ENCODE measurements at places on chromosomes 4 and X.
A peak's percentile ranks its signal among the peaks of the same experiment; 100 is the strongest.

DNA sequence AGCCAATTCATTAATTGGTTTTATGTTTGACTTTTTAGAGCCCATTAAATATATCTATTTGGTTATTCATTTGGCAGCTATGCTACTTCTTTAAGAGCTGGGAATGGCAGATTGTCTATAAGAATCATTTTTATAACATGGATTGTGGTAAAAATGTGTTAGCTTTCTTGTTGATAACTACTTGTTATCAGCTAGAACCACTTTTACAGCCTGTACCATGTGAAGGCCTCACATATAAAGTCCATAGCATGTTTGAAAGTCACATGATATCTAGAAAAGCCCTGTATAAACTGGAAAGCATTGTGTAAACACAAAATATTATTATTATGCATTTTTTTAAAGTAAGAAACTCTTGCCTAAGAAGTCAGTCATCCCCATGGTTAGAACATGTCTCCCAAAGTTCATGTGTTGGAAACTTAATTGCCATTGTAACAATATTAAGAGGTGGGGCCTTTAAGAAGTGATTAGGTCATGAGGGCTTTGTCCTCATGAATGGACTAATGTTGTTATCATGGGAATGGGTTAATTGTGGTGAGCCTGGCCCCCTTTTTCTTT is 110.9 kb upstream of the BMP2K start:
- DNase-seq = no peak

DNA sequence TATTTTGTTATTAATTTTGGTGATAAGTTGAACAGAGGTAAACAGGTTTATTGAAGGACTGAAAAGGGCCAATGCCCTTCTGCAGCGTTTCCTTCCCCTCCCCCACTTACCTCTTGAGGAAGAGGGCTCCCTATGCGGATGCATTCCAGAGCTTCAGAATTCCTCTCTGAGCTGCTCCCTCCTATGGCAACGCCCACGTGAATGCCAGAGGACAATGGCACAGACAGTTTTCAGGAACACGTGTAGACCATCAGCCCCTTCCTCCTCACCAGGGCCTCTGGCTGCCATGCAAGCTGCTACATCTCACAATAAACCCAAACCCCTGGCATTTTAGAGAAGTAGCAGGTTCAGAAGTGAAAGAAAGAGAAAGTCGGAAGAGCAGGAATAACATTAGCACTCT is 127.9 kb downstream of the CHRDL1 start:
- no peak for DNase-seq

DNA sequence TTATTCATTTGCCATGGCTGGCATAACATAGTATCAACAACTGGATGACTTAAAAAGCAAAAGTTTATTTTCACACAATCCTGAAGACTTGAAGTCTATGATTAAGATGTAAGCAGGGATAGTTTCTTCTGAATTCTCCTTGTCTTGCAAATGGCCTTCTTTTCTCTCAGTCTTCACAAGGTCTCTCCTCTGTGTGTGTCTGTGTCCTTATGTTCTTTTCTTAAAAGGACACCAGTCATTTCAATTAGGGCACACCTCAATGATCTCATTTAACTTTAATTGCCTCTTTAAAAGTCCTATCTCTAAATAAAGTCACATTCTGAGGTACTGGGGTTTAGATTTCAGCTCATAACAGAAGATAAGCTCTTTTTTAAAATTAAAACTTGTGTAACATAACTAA is 399.7 kb downstream of the PABPC4L start:
- peak; percentile 2 for DNase-seq

DNA sequence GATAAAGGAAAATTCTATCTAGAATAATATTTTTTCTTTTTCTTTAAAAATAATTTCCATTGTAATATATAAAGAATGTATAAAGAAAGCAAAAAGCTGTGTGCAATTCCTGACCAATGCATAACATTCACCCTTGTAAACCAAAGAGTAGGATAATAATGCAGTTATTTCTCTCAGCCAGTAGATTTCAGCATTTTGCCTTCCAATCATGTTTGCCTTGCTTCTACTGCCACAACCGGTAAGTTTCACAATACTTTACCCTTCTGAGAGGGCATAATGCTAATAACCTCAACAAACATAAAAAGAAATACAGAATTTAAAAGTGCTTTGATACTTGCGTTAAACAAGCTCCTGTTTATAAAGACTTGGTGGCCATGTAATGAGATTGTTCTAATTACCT is 59.9 kb downstream of the CHIC2 start:
- DNase-seq = no peak

GRCh38 chr4:48954314-48954713 is 31.8 kb upstream of the CWH43 start:
- DNase-seq = no peak

DNA sequence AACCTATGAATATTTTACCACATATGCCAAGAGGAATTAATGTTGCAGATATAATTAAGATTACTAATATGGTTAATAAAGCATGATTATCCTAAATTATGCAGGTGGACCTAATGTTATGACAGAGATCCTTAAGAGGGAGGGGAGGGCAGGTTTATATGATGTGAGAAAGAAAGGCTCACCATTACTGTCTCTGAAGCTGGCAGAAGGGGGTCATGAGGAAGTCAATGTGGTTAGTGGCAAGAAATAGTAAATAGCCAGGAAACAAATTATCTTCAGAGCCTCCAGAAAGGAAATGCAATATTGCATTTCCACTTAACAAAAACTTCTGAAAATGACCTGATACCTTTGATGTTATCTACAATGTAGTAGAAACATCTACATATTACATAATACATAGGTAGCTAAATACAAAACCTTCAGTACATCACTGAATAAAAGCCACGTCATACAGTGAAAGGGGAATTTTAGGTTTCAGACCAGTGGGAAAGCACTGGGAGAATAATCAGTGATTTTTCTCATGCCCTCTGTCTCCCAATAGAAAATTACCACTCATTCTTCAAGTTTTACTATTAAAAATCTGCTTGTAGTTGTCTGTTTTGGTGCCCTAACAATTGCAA is 609.2 kb downstream of the SPOCK3 start:
- DNase-seq = no peak

- DNase-seq = no peak
Observed at GRCh38 chr4:184833046-184833838, 7.5 kb upstream of the ACSL1 start.

DNA sequence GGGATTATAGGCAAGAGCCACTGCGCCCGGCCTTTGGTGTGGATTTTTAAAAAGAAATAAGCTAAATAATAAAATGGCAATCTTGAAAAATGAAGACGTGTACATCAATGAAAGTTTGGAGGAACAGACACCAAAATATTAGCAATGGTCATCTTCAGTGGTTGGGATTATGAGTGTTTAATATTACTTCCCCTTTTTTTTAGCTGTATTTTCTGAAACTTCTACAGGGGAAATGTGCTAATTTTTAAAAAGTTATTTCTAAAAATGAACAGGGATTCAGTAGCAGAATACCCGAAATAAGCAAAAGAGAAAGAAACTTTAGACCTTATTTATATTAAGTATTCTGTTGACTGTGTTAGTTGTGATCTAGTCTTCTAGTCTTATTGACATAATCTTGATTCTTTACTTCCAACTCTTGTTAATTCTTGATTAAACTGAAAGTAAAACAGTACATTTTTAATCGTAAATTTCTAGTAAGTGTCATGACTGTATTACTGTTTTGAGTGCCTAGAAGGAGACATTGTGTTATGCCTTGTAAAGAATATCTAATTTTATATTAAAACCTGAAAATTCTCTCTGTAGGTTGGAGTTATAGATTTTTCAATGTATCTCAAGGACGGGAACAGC is 51.3 kb downstream of the RUFY3 start:
- no peak for DNase-seq

DNA sequence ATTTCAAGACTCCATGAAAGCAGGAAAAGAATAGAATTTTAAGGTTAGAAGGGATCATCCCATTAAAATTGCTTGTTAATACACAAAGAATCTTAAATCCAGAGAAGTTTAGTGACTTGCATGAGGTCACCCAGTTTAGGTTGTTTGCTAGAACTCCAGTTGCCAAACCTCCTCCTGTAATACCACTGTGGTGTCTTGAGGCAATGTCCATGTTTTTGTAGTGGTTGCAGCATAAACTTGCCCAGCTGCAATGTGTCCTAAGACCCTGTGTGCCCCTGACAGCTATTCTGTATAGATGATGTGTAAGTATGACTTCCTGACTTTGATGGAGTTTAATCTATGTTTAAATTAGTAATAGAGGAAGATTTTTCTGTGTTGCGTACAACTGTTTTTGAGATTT is 6.3 kb downstream of the SFRP2 start:
- DNase-seq = no peak

DNA sequence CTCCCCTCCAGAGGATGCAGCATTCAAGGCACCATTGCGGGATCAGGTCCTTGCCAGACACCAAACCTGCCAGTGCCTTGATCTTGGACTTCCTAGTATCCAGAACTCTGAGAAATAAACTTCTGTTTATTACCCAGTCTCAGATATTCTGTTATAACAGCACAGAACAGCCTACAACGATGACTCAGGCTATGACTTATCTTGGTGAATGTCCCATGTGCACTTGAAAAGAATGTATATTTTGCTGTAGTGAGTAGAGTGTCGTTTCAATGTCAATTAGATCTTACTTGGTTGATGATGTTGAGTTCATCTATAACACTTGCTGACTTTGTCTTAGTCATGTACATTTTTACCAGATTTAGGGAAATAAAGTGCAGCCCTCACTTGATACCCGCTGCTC is 34.5 kb upstream of the PGRMC1 start:
- DNase-seq = no peak

DNA sequence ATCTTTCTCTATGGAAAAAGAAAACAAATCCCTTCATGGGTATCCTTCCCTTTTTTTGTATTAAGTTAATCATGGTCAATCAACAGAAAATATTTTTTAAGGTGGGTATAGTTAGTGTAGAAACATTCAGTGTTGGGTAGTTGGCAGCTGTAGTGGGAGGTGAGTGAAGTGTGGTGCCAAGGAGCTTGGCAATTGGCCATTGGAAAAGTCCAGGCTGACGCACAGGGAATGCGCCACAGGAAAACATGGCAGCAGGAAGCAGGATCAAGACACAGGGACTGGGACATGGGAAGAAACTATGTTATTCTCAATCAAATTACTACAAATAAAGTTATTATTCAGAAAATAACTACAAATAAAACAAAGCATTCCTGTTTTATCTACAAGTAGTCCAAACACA is 20.0 kb downstream of the PALLD start:
- no peak for DNase-seq

DNA sequence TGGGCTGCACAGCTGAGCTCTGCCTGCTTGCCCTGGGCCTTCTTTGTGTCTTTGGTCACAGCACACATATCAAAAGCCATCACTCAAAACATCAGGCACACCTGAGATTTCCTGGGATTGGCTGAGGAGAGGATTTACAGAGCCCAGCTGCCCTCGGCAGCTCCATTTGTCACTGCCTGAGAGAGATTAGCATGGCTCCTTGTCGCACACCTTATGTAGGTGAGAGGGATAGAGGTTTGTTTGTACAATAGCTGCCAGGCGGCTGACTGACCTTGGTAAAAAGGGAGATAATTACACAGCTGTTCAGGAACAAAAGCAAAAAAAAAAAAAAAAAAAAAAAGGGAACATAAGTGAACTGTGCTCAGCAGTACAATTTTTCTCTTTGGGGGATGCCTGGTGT is 63.2 kb downstream of the MGST2 start:
- DNase-seq = no peak

GRCh38 chrX:1720836-1721235 is 106.0 kb downstream of the ASMT start:
- DNase-seq = no peak

DNA sequence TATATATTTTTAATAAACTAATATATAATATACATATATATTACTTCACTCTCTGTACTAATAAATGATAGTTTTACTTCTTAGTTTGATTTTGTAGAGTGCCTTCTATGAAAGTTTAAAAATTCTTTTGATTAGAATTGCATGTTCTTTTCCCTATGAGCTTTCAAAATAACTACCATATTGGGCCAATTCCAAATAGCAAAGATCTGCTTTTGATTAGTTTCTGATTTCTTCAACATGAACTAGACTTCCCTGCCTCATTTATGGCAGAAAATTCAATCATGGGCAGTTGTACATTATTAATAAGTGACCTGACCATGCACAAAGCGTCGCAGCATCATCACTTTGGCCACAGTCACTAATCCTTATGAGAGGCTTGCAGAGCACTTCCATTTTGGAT is 48.9 kb upstream of the TEX13A start:
- DNase-seq = no peak

GRCh38 chr4:98527534-98528269 is 130.7 kb downstream of the TSPAN5 start:
- no peak for DNase-seq

DNA sequence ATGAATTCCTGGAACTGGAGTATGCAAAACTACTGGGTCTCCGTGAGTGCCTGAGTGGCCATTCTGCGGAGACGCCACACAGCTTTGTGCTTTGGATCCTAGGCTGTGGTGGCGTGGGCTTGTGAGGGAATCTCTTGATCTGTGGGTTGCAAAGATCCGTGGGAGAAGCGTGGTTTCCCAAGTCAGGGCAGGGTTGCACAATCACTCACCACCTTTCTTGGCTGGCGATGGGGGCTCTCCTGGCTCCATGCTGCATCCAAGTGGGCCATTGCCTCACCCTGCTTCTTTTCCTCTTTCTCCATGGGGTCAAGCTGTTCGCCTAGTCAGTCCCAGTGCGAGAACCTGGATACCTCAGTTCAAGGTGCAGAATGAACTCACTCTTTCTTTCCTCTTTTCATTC is 62.5 kb downstream of the SLAIN2 start:
- DNase-seq = peak; percentile 3

GRCh38 chrX:55389376-55389775 is 62.6 kb upstream of the MAGEH1 start:
- DNase-seq = no peak

DNA sequence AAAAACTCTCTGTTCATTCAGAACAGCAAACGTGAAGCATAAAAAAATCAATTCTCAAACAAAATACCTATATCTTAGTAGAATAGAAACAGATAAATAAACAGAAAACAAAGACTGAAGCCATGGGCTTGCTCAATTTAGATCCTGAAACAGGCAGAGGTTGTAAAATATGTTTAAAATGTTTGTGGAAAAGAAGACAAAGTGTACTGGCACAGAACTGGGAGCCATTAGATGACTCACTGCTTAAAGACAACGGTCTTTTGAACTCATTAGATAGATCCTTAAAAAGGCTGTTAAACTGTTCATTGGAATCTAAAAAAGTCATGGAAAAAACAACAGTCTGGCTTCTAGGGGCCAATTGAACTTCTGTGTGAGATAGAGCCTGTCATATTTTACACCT is 247.0 kb upstream of the NDST4 start:
- no peak for DNase-seq
